ENCODE measurements at places on chromosomes 3 and 15. TPM values are rescaled to one million over a fixed set of nuclear protein-coding genes. Genes with fewer than 3 reads are reported as not detected.

C3orf85 gene
- total RNA-seq: not detected

CISH gene
- total RNA-seq: 6.9 TPM

GOLGA6D gene
- 0.06 TPM for total RNA-seq

PLA1A gene
- total RNA-seq: 0.07 TPM

CYP1A2 gene
- not detected for total RNA-seq

SLC28A1 gene
- total RNA-seq: 0.24 TPM

NCKIPSD gene
- 73.4 TPM for total RNA-seq

SPINT1 gene
- total RNA-seq: 9.5 TPM

LIPH gene
- 2.3 TPM for total RNA-seq

PAK6 gene
- 9.7 TPM for total RNA-seq

PDE8A gene
- total RNA-seq: 18.6 TPM

NCK1 gene
- 22.6 TPM for total RNA-seq

LIPC gene
- total RNA-seq: not detected

NR1I2 gene
- total RNA-seq: 0.06 TPM

SLC12A1 gene
- total RNA-seq: 0.04 TPM

ERC2 gene
- total RNA-seq: 29.0 TPM

- H3K4me1 ChIP-seq: no peaks in the 10 kb centered on the region
- no peak for DNase-seq
- peaks cover 9% of the 10 kb centered on the region for H3K27me3 ChIP-seq
- no peak overlapping the region for H3K4me3 ChIP-seq
- H3K36me3 ChIP-seq: no peaks in the 10 kb centered on the region
Measured at GRCh38 chr15:74730619-74731316, 5.4 kb upstream of the CYP1A1 start.

GRCh38 chr15:77892335-77892734 lies 185.2 kb downstream of the TBC1D2B start:
- no peak for DNase-seq
- no peaks in the 10 kb centered on the region for H3K27me3 ChIP-seq
- no peak overlapping the region for H3K27ac ChIP-seq
- no peak overlapping the region for H3K4me3 ChIP-seq

DNA sequence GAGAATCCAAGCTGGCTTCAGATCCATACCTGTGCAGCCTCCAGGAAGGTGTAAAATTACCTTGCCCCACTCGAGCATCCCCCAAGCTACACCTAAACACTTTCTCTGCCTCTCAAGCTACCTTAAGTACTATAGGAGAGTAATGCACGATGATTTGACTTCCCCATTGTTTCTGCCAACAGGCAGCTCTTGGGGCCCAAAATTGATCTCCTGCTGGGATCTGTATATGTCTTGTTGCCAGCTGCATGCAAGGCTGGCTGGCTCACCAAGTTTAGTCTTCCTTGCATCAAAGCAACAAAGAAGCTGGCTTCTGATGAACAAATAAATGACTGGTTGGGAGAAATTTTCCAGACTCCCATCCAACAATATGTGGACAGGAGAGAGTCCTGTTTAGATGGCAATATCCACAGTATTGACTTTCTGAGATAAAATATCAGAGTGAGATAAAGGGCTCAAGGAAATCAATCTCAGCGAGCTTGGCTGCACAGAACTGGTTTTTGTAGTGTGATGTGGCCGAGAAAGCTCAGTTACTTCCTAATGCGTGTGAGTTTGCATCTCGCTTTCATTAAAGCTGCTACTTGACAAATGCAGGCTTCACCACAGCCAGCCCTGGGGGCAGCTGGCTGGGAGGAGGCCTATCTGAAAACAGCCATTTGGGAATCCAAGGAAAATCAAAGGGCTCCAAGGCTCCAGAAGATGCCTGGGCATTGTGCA lies 140.7 kb downstream of the MINAR1 start:
- no peak for DNase-seq
- H3K27me3 ChIP-seq: no peaks in the 10 kb centered on the region
- H3K4me1 ChIP-seq: no peaks in the 10 kb centered on the region
- no peak overlapping the region for H3K4me3 ChIP-seq
- H3K36me3 ChIP-seq: no peaks in the 10 kb centered on the region

DNA sequence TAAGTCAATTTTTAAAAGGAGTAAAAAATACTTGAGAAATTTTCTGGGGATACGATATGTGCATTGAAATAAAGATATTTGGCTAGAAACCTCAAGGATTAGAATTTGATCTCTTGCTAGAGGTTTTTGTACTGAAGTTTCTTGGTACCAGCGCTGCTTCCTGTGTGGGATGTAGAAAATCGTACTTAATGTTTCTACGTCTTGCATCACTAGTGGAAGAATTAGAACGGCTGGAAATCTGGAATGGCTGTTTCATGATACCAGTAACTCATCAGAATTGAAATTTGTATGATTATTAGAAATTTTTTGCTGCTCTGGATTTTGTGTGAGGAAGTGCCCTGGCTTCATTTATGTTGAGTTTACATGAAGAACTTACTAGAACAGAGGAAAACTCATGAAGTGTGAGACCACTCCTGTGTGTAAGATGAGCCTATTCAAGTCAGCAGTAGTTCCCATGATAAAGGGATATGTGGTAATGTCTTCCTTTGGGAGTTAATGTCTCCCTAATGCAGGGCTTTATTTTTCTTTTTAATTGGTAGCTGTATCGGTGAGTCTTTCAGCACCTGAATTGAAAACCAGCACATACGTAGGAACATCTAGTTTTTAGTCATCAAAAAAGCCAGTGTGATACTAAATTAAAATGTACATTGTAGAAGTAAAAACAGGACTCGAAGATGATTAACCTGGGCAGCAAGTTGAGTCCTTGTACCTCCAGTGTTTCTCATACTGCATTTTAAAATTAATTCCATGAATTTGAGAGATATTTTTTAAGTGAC lies 3.2 kb downstream of the KBTBD8 start:
- H3K36me3 ChIP-seq: peaks cover 10% of the 10 kb centered on the region
- H3K4me1 ChIP-seq: peaks cover 49% of the 10 kb centered on the region
- no peak overlapping the region for H3K27ac ChIP-seq
- H3K4me3 ChIP-seq: no peak overlapping the region
- DNase-seq: no peak
- H3K27me3 ChIP-seq: no peaks in the 10 kb centered on the region

DNA sequence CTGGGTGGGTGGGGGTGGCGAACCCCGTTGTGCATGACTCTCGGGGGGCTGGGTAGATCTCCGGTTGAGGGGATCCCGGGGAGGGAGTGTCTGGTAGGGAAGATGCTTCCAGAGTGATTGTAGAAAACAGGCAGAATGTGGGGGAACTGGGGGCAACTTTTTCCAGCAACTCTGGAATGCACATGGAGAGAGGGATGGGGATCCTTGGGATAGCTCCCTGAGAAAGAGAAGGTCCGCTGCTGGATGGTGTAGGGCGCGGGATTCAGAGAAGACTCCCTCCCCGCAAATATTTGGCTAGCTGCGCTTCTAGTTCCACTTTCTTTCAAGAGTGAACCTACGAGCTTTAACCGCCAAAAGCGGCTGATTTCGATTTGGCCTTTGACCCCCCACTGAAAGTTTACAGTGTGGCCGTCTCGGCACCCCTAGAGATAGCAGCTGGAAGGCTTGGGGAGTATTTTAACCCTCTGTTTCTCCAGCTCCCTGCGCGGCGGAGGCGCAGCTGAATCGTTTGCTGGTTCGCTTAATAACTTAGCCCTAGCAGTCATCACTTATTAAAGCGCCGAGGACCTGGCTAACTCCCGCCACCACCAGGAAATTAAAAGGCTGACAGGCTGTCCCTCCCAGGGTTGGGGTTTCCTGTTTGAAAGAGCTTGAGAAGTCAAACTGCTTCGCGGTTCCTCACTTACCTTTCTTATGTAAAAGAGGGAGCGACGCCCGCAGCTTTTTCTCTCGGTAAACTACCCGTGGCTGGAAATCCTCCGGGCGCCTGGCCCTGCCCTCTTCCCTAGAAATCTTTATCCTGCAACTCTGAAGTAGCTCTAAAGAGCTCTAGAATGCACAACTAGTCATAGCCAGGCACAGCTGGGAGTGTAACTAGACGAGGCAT lies 1.2 kb downstream of the PHLDB2 start:
- peaks cover 38% of the 10 kb centered on the region for H3K4me1 ChIP-seq
- H3K36me3 ChIP-seq: no peaks in the 10 kb centered on the region
- DNase-seq: peak; percentile 79
- H3K4me3 ChIP-seq: peak overlapping the region; percentile 64
- H3K27ac ChIP-seq: peak overlapping the region; percentile 69
- H3K27me3 ChIP-seq: no peaks in the 10 kb centered on the region

DNA sequence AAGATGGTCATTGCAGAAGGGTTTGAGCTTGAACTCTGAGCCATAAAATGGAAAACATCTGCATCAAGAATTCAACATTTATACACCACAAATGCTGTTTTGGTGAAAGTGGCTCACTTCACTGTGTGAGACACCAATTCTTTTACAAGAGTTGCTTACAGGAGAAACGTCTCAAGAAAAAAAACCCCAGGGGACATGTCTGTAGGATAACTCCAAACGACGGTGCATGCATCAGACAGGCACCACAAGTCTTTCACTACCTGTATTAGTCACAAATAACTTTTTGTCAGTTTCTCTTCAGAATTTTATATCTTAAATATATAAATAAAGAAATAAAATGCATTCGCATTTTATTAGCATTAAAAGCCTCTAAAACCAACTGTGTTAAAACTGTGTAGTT lies 164.3 kb downstream of the EFHB start:
- H3K27ac ChIP-seq: no peak overlapping the region
- H3K4me1 ChIP-seq: no peaks in the 10 kb centered on the region
- no peak for DNase-seq
- no peak overlapping the region for H3K4me3 ChIP-seq

- no peaks in the 10 kb centered on the region for H3K27me3 ChIP-seq
- peak within 1 kb of the TSS; percentile 91 for H3K27ac ChIP-seq
- peak within 1 kb of the TSS; percentile 92 for H3K4me3 ChIP-seq
- DNase-seq: peak; percentile 97
- no peaks in the 10 kb centered on the region for H3K36me3 ChIP-seq
Measured at GRCh38 chr15:64460206-64460723, at the start of gene ZNF609. ZNF609 (plus strand) TSS chr15:64460578; CDS start chr15:64499420, 38,842 bp downstream.

DNA sequence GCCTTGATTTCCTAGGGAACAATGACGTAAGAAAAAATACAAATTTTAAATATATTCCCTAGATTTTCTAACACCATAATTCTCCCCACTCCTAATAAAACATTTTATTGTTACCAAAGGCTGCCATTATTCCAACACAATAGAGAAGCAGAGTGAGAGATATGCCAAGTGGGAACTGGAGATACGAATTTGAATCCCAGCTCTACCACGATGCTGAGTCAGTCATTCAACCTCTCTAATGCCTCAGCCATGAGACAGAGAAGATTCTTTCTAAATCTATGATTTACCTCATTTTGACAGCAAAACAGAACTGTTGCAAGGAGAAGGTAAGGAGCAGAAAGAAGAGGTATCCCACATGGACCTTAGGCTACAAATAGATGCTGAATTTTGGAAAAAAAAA lies 112.5 kb downstream of the IGF2BP2 start:
- no peak for DNase-seq
- no peak overlapping the region for H3K4me3 ChIP-seq
- H3K36me3 ChIP-seq: no peaks in the 10 kb centered on the region
- no peaks in the 10 kb centered on the region for H3K27me3 ChIP-seq
- peaks cover 26% of the 10 kb centered on the region for H3K4me1 ChIP-seq

DNA sequence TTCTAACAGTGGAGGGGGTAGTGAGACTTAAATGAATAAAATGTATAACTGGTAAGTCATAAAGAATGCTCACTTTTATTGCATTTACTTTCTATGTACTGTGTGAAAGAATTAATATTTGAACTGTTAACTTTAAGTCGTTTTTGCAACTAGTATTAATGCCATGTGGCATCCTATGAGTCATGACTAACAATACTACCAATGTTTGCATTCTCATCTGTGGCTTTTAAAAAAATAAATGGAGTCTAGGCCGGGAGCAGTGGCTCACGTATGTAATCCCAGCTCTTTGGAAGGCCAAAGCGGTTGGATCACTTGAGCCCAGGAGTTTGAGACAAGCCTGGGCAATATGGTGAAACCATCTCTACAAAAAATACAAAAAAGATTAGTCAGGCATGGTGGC lies 5.2 kb downstream of the C3orf49 start:
- H3K4me3 ChIP-seq: no peak overlapping the region
- peak; percentile 11 for DNase-seq
- no peaks in the 10 kb centered on the region for H3K36me3 ChIP-seq
- H3K4me1 ChIP-seq: no peaks in the 10 kb centered on the region

GRCh38 chr3:183500981-183501704 lies 54.4 kb downstream of the KLHL6 start:
- no peak overlapping the region for H3K4me3 ChIP-seq
- no peaks in the 10 kb centered on the region for H3K36me3 ChIP-seq
- no peak overlapping the region for H3K27ac ChIP-seq
- H3K27me3 ChIP-seq: no peaks in the 10 kb centered on the region

DNA sequence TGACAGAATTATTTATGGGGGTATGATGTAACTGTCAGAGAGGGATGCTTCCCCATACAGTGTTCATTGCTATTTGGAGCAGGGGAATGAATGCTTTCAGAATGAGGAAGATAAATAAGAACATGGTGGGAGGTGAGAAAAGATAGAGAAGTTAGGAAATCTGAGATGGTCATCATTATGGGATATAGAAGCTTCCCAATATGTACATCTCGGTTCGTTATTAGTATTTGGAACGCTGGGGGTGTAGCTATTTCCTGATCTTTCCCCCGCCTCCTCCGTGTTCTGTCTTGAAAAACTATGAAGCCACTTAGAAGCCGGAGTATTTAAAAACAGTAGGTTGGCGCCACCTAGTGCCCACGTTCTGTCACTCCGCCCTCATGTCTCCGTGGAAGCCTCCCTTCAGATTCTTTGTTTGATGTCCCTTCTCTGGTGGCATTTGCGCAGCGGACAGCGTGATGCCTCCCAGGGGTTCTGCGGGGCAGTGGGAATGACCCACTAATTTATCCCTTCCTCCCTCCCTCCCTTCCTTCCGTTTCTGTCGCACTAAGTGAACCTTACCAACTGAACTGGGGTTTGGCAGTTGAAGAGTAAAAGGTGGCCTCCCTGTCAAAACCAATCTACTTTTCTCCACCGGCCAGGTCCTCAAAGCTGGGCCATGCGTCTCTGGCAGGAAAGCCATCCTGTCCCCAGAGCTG lies 184.5 kb downstream of the FEZF2 start:
- H3K4me1 ChIP-seq: no peaks in the 10 kb centered on the region
- H3K27ac ChIP-seq: no peak overlapping the region
- peak; percentile 85 for DNase-seq
- H3K36me3 ChIP-seq: no peaks in the 10 kb centered on the region
- no peak overlapping the region for H3K4me3 ChIP-seq

DNA sequence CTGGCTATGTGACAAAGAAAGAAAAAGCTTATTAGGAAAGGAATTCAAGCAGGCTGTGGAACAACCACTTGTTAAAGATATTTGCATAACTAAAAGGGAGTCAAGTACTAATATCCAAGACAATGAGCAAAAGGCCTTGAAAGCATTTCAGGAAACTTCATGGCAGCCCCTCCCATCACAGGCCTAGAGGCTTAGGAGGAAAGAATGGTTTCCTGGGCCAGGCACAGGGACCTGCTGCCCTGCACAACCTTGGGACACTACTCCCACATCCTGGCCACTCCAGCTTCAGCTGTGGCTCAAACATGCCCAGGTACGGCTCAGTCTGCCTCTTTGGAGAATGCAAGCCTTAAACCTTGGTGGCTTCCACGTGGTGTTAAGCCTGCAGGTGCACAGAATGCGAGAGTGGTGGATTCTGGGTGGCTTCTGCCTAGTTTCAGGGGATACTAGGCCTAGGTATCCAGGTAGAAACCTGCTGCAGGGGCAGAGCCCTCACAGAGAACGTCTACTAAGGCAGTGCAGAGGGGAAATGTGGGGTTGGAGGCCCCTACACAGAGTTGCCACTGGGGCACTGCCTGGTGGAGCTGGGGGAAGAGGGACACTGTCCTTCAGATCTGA lies 121.6 kb downstream of the OPA1 start:
- H3K36me3 ChIP-seq: no peaks in the 10 kb centered on the region
- no peak for DNase-seq
- no peak overlapping the region for H3K4me3 ChIP-seq
- H3K27me3 ChIP-seq: no peaks in the 10 kb centered on the region
- H3K27ac ChIP-seq: no peak overlapping the region
